ENCODE measurements at places on chromosomes 11 and 22.
A peak's percentile ranks its signal among the peaks of the same experiment; 100 is the strongest.

DNA sequence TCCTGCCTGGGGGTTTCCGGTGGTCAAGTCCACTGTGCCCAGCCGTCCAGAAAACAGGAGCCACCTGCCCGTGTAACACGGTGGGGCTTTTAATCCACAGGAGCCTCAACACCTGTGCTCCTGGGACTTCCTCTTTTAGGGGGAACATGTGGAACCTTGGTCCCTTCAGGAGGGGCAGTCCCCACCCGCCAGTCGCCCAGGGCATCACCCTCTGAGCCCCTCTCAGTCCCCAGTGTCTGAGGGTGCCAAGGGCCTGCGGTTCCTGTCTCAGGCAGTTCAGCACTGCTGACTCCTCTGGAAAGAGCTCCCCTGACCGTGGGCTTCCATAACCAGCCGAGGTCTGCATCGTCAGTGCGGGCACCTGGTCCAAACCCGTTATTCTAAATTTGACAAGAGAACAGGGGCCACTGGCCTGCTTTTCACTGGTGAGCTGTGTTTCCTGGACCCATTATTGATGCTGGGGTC lies 15.8 kb downstream of the KRTAP5-5 start:
- DNase-seq = no peak

DNA sequence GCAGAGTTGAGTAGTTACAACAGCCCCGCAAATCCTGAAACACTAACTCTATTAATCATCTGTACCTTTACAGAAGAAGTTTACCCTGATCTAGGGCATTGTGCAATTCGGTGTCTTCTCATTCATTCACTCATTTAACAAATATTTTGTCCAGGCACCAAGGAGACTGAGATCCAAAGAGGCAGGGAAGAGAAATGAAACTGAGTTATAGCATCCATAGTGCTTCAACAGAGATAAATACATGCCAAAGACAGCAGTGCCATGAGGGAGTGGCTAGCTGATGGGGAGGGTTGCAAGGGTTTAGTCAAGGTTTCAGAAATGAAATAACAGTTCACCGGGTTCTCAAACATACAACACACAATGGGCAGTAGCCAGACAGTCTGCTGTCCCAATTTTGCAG lies 40.2 kb upstream of the MTNR1B start:
- DNase-seq = no peak

DNA sequence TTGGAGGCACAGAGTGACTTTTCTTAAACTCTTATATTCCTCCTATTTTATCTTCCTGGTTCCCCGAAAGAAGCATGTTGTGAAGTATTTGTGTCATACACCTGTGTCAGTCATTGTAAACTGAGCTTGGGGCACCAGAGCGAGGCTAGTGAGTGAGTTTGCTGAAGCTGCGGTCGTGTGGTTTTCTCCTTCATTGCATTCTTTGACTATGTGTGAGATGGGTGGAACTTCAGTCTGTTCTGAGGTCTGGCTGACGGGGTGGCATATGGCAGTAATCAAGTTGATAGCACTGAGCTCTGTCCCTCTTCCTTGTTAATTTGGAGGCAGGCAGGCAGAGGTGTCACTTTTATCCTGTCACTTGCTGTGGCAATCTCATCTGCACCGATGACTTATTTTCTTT lies 4.2 kb downstream of the VPS26B start:
- DNase-seq = no peak

GRCh38 chr11:104390651-104391050 lies 226.7 kb upstream of the PDGFD start:
- peak; percentile 1 for DNase-seq

DNA sequence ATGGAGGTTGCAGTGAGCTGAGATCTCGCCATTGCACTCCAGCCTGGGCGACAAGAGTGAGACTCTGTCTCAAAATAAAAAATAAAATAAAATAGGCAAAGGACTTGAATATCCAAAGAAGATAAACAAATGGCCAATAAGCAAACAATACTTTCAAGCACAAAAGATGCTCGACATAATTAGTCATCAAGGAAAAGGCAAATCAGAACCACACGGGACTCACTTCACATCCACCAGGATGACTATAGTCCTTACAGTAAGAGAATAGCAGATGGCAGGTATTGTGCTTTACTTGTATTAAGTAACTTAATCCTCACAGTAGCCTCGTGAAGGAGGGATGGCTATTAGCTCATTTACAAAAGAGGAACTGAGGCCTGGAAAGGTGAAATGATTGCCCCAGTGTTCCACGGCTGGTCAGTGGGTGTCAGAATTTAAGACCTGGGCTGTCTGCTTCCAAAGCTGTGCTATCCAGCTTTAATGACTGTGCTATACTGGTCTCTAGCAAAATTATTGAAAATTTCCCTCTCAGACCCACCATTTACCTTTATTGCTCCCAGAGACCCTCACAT lies 40.2 kb upstream of the RBFOX2 start:
- DNase-seq = no peak

- DNase-seq = no peak
Measured at GRCh38 chr11:6638429-6638828, 17.2 kb downstream of the DCHS1 start.

DNA sequence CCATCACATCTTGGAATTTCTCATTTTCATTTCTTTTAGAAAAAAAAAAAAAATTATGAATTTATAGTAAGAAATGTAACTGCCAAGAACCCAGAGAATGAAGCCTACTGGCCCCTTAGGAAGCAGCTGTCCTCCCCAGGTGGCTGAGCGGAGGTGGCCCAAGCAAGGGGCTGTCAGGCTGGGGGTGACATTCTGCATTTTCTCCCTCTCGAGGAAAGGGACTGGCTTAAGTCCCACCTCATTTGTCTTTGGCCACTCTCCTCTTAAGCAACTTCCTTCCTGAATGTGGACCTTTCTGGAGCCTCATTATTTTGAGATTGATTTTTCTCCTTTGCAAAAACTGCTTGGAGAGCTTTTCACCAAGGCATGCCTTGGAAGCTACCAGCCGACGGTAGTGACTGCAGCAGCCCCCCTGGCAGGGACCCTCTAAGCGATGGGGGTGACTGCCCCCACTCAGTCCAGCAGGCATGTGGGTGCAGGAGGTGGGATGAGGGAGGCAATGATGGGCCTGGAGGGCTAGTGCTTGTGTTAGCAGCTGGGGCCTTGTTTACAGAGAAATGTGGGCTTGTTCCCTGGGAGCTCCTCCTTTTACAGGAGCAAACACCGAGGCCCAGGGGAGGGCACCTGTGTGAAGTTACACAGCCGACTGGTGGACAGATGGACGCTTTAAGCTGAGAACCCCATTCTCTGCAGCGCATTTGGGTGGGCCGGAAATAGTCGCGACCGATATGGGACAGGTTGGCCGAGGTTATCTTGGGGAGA lies 111.7 kb downstream of the MORC2 start:
- no peak for DNase-seq

GRCh38 chr11:61880454-61880853 lies 10.9 kb downstream of the FADS3 start:
- DNase-seq = no peak

Measured in brain pericyte (primary cell).